CD8-positive, alpha-beta memory T cell (primary cell): ENCODE measurements at places on chromosomes 6 and 20. TPM values are rescaled to one million over a fixed set of nuclear protein-coding genes. Genes with fewer than 3 reads are reported as not detected.
A peak's percentile ranks its signal among the peaks of the same experiment; 100 is the strongest.

GRCh38 chr20:53346335-53346648 is 247.3 kb downstream of the ZNF217 start:
- no peak for DNase-seq

DNA sequence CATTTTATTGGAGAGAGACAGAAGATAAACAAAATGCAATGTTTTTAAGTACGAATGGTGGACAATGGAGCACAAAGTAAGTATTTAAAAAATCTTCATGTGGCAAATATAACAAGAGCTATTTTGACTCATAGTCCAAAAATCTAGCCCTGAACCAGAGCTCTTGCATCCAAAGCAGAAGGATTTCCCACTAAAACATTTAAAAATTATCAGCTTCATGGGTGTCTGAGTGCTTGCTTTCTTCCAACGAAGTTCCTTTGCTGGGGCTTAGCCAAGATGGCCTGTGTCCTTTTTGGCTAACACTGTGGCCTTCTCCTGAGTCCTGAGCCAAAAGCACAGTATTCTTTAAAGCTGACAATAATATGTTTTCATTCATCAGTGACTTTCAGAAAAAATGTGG is 161.7 kb downstream of the RIMS1 start:
- no peak for DNase-seq

GRCh38 chr20:63119121-63119962 is 96.6 kb downstream of the YTHDF1 start:
- no peak for DNase-seq

- DNase-seq = peak; percentile 6
Measured at GRCh38 chr6:56955171-56956155, 556 bp downstream of the BEND6 start.

DNA sequence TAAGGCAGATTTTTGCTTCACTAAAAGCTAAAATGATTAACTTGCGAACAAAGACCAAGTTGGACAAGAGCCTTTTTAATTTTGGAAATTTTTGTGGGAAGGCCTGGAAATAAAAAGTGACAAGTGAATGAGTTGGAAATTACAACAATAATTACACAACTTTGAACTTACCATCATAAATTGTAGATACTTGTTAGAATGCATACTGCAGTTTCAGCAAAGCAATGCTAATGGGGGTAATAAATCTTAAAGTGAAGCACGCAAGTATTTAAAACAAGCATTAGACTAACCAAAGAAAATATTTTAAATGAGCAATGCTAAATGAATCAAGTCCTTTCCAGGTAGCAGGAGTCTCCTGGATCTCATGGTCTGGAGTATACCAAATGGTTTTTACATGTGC is 83.2 kb upstream of the EYA4 start:
- no peak for DNase-seq

GRCh38 chr6:13250703-13251102 is 77.6 kb downstream of the TBC1D7 start:
- no peak for DNase-seq

DNA sequence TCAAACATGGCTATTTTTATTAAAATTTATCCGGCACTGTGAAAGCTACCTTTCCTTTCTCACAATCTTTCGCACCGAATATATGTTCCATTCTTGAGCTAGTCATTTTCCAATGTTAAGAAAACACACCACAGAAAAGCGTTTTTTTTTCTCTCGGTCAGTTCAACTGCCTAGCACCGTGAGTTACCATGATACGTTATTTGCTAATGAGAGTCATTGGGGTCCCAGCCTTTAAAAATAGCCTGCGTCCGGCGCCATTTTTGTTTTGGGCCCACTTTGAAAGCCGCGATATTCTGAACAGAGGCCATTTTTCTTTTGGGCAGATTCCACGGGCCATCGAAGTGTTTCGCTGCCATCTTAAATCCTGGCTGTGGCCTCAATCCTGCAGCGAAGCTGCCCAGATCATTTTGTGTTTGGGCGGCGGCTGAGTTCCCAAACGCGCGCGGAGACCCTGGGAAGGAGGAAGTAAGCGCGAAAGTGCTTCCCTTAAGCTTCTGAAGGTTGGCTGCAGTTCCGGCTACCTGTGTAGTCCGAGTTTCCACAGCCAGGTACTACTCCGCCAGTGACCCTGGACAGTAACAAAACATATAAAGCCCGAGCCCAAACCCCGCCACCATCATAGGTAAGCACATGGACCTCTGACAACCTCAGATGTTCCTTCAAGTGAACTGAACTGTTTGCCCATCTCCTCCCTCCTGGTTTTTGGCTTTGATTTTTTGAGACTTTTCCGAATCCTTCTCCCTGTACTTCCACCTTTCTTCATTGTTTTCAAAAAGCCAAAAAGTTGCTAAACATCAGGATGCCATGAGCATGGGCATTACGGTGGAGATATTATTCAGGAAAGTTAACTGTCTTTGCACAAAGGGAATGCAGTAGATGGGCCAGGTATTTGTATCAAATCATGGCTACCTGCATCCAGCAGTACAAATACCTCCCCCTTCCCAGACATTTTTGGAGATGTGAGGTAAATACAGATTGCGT is at the start of gene SLX4IP:
Gene SLX4IP, plus strand, starts transcription at position 474 of the 981 bp plus-strand sequence. CDS start 22,900 bp downstream, outside the sequence.
- DNase-seq = peak; percentile 83

GRCh38 chr20:15921930-15922329 is 651.3 kb downstream of the KIF16B start:
- DNase-seq = no peak

GRCh38 chr6:121838842-121839241 is 403.4 kb downstream of the GJA1 start:
- no peak for DNase-seq

- DNase-seq = no peak
Measured at GRCh38 chr6:24882835-24883555, 52.8 kb downstream of the RIPOR2 start.

DNA sequence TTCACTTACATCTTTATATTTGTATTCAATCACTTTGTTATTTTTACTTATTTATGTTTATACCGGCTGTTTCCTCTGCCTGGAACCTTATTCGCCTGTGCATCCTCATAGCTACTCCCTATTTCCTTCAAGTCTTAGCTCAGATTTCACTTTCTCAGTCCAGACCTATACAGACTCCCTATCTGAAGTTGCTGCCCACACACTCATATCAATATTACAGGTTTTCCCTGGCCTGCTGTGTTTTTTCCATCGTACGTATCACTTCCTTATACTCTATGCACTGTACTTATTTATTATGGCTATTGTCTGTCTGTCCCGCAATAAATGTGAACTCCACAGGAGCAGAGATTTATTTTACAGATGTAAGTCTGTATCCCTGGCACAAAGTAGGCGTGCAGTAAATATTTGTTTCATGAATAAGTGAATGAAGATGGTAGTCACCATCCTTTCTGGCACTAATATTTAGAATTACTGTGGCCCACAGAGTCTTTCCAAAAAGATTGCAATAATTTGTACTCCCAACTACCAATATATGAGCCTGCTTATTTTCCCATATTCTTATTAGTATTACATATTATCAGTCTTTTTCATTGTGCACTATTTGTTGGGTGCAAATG is 64.9 kb downstream of the TNFAIP3 start:
- no peak for DNase-seq

DNA sequence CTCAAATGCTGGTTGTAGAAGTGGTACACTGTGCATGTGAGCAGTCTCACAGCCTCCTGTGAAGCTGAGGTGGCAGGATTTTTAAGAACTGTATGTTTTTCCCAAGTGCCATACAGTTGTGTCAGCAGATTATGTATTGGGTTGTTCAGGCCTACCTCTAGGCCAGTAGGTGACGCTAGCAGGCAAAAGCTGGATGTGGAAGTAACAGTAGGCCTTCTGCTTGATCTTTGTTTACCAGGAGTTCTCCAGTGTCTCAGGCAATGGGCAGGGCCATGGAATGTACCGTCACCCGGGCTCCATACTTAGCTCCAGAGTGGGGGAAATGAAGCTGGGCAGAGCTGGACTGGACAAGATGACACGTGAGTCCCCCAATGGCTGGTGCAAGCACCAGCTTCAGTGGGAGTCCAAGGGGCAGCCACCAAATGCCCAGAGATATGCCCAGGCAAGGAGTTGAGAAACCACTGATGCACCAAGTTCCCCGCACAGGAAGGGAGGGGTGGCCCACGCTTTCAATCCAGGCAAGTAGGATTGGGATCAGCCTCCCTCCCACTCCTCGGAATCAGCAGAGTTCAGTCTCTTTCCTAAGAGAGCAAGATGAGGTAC is 289.7 kb downstream of the HTR1B start:
- no peak for DNase-seq

DNA sequence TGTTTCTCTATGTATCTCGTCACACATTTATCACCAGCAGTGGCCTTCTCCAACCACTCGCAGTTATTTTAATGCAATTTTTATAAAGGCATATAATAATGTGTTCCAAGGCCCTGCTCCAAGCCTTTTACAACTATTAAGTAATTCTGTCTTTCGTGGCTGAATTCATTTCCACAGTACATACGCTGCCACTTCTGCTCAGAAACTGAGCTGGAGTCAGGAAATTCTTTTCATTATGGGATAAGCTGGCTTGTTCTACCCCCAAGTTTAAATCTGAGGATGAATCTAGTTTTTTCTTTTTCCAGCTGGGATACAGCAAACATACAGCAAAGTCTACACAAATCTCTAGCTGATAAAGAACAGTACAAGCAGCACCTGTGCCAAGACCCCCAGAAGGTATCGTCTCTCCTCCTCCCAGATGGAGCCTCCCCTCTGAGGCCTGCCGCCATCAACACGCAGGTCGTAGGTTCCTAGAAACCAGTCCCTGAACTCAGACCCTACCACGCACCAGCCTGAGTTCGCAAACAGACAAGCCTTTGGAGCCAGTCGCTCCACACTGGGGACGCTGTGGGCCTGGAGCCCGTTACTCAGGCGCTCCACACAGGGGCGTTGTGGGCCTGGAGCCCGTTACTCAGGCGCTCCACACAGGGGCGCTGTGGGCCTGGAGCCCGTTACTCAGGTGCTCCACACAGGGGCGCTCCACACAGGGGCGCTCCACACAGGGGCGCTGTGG is 263.5 kb downstream of the THBS2 start:
- DNase-seq = no peak

DNA sequence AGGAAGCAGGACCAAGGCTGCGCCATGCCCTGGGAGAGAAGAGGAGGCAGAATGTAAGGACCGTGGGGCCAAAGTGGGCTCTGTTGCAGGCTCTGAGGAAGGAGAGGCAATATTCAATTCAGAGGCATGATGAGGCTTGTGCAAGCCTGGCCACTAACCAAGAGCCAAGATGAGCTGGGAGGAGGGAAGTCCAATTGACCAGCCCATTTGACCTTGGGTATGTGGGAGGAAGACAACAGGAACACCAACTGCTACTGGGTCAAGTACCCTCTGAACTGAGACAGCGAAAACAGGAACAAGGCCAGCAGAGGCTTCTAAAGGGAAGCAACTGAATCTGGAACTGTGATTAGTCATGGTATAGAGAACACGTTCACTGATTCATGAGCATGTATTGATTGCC is 779.6 kb downstream of the MAFB start:
- DNase-seq = no peak

DNA sequence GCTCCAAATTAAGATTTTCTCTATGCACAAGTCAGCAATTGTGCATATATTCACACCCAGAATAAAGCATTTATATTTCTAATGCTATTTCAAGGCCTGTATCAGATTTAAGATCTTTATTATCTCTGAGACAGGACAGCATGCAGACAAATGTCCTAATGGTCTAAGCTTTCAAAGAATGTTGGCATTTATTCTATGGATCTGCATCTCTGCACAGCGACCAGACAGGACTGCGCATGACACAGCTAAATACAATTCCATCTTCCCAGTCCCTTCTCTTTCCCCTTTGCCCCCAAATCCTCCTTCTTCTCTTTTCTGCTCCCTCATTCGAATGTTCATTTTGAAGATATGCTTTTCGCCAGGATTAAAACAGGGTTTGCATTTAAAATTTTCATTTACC is 478.5 kb downstream of the PKHD1 start:
- DNase-seq = no peak

DNA sequence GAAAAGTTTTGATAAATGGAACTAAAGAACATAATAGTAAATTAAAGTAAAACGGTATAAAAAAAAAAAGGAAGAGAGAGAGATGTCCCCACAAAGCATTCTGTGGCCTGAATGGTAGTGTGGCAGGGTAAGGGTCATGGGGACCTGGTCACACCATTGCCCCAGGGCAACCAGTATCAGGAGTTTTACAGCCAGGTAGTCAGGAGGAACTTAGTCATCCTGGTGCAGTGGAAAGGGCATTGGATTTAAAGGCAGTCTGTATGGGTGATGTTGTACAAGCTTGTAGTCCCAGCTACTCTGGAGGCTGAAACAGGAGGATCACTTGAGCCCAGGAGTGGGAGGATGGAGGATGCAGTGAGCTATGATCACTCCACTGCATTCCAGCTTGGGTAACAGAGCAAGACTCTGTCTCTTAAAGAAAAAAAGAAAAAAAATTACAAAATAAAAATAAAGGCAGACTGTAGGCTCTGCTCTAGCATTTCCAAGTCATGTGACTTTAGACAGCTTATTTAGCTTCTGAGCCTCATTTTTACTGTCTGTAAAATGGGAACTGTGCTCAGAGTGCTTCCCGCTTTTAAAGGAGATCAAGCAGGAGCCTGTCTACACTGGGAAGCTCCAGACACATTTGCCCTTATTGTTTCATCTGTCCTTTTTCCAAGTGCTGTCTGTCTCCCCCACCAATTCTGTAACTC is 112.8 kb upstream of the ARMC2 start:
- no peak for DNase-seq

- DNase-seq = no peak
Measured at GRCh38 chr6:99152347-99152643, 197.2 kb downstream of the FAXC start.

DNA sequence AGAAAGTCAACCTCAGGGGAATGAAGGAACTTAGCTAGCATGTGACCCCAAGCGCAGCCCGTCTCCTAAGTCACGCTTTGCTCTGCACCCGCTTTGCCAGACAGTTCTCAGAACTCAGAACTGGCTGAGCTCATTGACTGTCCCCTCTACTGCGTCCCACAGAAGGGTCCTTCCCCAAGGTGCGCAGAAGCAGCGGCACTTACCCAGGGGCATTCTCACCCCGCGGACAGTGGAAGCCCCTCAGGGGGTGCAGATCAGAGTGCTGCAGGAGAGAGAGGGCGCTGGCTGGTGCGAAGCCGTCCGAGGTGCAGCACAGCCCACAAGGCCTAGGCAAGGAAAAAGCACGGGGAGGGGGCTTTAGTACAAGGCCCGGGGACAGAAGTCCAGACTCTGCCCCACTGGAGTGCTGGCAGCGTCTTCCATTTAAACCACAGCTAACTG is 807 bp downstream of the SNHG17 start:
- DNase-seq = peak; percentile 29

DNA sequence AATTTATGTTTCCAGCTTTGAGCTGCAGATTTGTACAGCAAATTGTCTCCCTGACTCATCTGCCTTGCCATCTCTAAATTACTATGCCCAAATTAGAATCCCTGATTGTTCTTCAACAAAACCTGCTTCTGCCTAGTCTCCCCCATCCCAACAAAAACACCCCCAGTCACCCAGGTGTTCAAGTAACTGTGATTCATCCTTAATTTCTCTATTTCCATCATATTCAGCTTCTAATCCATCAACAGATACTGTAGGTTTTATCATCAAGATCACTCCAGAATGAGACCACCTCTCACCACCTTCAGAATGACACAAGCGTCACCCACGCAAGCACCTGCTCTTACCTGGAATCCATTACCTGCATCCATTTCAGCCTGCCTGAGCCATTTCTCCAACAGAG is 498.5 kb downstream of the PRKN start:
- no peak for DNase-seq

Gene METTL24
- 0.35 TPM for total RNA-seq

Gene RBM24
- total RNA-seq = not detected

Gene ACTL10
- 4.6 TPM for total RNA-seq

Gene SIGLEC1
- total RNA-seq = 0.18 TPM

Gene KCNQ5
- 7.9 TPM for total RNA-seq

Gene REM1
- total RNA-seq = not detected

Gene C20orf202
- not detected for total RNA-seq

Gene PLAGL2
- total RNA-seq = 121 TPM

Gene OSBPL2
- 24.5 TPM for total RNA-seq

Gene AVP
- total RNA-seq = not detected
